ENCODE measurements at places on chromosomes 1 and 21.

GRCh38 chr1:203056516-203056915, 29.3 kb downstream of the MYOG start:
- no peak for DNase-seq

GRCh38 chr1:234776256-234776875, 166.4 kb upstream of the IRF2BP2 start:
- DNase-seq, result no peak

- peak; percentile 9 for DNase-seq
Measured at GRCh38 chr1:223133306-223133823, 9.7 kb downstream of the TLR5 start.

- no peak for DNase-seq
Measured at GRCh38 chr1:119081267-119081666, 59.2 kb downstream of the WARS2 start.

GRCh38 chr1:48807554-48808260, 31.0 kb upstream of the BEND5 start:
- no peak for DNase-seq

- DNase-seq, result no peak
Measured at GRCh38 chr1:160148121-160148520, 3.3 kb upstream of the ATP1A4 start.

- no peak for DNase-seq
Measured at GRCh38 chr21:45164124-45164511, 89.7 kb downstream of the ADARB1 start.

DNA sequence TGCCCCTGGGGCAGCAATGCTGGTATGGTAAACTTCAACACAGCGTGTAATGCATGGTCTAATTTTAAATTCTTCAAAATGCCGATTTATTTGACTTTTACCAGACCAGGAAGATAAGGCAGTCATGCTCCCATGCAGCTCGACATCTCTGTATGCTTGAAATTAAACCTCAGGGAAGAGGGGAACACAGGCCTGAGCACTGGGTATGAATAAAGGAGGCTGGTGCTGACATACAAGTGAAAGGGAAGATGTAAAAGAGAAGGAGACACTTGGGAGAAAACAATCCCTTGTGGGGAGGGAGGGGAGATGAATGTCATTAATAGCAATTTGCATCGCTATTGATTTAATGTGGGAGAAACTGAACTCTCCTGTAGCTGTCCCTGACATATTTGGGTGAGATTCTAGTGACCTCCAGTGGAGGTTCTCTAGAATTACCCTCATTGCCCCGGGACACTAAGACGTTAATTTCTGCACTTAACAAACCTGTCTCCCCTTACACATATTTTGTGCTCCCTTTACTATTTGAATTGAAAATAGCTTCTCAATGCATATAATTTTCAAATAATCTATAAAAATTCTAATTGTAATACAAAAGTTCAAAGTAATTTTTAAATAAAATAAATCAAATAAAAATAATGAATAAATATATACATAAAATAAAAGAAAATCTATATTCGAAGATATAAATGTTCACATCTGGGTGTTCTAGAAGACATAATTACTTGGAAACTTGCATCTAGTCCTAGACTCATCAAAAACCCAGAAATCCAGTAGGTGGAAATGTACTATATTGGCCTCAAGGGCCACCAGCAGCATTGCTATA, 283.1 kb downstream of the LMX1A start:
- DNase-seq, result no peak

DNA sequence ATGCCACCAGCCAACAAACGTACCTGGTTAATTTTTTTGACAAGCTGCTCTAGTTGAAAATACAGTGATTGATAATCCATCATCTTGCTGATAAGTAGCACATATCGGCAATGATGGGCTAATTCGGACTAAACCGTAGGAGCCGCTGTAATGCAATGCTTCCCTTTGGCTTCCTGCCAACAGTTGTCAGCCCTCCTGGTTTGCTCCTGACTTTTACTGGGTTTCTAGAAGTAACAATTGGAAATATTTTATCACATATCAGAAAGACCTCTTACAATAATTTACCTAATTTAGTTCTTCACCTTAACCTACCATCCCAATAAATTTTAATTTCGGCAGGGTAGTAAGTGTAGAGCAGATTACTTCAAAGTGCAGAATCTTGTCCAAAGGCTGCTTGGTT, 148.5 kb downstream of the DHRS3 start:
- peak; percentile 33 for DNase-seq

DNA sequence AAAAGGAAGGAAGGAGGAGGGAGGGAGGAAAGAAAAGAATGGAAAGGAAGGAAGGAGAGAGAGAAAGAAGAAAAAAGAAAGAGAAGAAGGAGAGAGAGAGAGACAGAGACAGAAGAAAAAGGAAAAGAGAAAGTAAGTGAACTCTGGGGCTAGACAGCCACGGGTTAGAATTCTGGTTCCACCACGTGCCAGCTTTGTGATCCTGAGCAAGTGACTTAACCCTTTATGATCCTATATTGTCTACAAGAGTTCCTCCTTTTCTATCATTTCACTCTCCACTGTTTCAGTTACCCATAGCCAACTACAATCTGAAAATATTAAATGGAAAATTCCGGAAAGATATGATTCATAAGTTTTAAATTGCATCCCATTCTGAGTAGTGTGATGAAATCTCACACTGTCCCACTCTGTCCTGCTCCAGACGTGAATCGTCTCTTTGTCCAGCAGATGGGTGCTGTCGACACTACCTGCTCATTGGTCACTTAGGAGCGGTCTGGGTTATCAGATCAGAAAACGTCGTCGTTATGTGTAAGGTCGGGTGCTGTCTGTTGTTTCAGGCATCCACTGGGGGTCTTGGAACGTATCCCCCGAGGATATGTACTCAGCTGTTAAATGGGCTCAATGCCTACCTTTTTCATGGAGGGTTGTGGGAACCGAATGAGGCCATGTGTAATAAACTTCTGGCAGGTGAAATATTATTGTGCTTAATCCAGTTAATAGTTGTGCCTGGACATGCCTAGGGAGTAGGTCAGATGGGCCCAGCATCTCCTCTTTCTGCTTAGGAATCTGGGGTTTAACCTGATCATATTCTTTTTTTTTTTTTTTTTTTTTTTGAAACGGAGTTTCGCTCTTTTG, 19.1 kb downstream of the TMEM51 start:
- no peak for DNase-seq

GRCh38 chr1:184258525-184258924, 128.3 kb upstream of the C1orf21 start:
- DNase-seq, result no peak

GRCh38 chr1:243438815-243439214, 183.0 kb downstream of the SDCCAG8 start:
- no peak for DNase-seq

GRCh38 chr21:17513214-17514123, 626 bp downstream of the CXADR start:
- no peak for DNase-seq

DNA sequence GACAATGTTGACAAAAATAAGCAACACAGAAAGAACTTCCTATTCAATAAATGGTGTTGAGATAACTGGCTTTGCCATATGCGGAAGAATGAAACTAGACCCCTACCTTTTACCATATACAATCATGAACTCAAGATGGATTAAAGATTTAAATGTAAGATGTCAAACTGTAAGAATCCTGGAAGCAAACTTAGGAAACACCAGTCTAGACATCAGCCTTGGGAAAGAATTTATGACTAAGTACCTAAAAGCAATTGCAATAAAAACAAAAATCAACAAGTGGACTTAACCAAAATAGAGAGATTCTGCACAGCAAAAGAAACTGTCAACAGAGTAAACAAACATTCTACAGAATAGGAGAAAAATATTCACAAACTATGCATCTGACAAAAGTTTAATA, 16.1 kb upstream of the CLDN8 start:
- no peak for DNase-seq

- DNase-seq, result no peak
Measured at GRCh38 chr1:218171302-218171893, 113.7 kb upstream of the RRP15 start.
